Effector memory CD8-positive, alpha-beta T cell (primary cell): ENCODE measurements at places on chromosomes 11 and 22.

DNA sequence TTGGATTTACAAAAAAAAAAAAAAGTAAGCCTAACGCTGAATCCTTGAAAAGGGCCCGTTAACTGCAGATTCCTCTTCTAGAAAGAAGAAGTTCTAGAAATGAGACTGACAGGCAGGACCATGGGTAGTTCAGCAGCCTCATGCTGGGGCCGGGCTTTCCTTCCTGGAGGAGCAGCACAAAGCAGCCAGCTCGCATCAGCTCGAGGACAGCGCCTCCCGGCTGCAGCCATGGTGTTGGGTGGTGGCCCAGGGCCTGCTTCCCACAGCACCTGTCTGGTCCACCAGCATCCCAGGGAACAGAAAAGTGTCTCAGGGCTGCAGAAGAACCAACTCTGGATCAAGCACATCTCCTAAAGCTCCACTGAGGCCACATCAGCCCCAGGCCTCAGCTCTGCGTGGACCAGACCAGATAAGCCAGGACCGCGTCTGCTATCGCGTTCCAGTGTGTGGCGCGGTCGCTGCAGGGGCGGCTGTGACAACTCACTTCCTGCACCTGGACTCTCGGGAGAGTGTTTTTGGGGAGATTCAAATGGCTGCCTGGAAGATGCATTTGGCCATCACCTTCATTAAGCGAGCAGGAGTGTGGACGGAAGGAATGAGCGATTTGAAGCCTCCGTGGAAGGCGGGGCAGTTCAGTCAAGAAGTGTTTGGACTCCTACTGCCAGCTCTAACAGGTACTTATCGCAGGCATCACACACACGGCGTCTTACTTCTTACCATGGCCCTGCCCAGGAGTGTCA lies 53.5 kb downstream of the MYH9 start:
- DNase-seq = no peak

DNA sequence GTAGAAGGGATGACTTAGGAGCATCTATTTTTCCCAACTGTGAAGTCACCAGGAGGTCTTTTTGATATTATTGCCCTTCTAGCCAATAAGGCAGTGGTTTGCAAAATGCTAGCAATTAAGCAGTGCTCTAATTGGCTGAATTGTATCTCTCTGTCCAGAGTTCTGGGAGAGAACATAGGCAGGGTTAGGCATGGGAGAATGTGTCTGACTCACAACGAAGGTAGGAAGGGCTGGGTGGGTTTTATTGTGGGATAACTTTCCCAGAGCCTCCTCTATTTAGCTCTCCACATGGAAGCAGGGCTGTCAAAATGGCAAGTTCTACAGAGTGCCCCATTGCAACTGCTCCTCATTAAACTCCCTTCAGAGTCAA lies 415.9 kb upstream of the CADM1 start:
- no peak for DNase-seq

DNA sequence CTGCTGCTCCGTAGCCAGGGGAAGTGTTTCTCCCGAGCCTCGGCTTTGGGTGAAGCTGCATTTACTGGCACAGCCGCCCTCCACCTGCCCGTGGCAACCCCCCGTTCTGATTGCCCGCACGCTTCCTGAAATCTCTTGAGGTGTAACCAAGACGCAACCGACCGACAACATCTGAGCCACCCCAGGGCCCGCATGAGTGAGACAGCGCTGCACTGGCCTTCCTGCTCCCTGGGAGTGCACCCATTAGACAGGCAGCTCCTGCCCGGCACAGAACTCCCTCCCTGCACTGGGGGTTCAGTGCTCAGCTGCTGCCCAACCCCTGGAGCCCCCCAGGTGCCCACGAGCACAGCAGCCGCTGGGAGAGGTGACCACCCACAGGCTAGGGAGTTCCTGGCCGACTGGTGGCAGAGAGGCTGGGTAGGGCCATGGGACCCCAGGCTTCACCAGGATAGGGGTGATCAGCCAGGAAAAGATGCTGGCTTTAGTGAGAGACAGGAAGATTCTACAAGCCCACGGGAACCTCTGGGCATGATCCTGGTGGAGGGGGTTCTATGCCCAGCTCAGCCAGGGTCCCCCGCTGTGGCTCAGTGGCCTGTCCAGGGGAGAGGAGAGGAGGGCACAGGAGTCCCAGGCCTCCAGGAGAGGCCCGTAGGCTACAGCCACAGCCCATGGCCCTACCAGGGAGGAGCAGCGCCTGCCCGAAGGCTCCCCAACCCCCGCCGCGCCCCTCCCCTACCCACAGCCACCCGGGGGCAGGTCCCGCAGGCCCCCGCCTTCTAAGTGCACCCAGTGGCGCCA lies 14.6 kb downstream of the PLXNB2 start:
- DNase-seq = no peak

DNA sequence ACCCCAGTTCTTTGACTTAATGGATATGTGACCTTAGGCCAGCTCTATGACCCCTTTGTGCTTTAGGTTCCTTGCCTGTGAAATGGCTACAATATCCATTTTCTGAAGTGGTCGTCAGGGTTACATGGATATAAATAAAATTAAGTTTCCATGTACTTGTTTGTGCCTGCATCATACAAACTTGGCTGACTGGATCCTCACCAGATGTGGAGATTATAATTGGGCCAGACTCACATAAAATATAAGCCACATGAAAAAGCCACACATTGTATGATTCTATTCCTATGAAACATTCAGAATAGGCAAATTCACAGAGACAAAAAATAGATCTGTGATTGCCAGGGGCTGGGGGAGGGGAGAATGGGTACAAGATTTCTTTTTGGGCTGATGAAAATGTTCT lies 100.9 kb upstream of the USP47 start:
- DNase-seq = no peak

GRCh38 chr11:17721242-17721999 lies 2.0 kb downstream of the MYOD1 start:
- DNase-seq = no peak

DNA sequence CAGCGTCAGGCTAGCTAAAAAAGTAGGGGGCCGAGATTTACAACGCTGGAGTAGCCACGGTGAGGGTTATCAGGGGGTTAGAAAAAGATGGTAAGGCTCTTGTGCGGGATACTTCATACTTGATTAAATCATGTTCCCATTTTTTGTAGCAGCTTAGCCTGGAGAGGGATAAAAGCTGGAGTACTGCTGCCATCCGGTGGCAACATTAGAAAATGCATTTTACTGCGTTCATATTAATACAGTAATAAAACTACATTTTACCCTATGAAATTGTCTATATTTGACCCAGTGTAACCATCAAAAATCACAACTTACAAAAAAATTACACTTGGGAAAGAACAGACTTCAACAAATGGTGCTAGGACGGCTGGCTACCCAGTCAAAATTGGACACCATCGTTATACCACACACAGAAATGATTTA lies 17.3 kb downstream of the RPUSD4 start:
- DNase-seq = peak; percentile 12

GRCh38 chr11:61362542-61362875 lies 335 bp downstream of the TMEM138 start:
- DNase-seq = peak; percentile 18

GRCh38 chr11:1303126-1303821 lies 6.2 kb downstream of the TOLLIP start:
- DNase-seq = no peak
